NCI-H345 (cell line): ENCODE measurements at places on chromosomes 5 and 9.

DNA sequence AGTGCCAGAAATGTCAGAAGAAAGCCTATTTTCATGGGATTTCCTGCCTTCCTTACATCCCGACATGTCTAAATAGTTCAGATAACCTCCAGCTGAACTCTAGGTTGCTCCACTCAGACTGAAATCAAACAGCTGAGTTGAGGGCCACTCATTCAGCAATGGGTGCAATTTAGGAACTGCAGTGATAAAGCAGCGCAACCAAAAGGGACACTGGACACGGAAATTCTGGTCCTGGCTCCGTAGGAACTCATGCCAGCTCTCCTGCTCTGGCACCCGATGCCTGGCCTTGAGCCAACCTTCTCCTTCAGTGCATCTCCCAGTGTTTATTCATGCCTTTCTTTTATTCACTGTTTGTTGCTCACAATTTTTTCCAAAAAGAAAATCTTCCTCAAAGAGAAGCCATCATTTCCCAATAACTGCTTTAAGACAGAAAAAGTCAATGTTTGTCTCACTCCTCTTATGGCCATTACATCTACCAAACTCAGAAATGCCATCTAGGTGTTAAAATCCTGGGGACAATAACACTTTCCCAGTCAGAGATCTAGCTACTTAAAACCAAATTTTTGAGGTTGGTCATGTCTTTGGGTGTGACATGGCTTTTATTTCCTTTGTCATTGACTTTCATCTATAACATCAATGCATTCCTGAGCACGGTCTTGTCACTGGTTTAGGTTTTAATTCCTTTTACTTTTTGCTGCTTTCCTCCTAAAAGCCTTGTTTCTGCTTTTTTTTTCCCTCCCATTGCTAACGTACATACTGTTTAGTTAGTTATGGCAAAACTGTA is 126.9 kb downstream of the PDE4D start:
- peak; percentile 43 for DNase-seq

DNA sequence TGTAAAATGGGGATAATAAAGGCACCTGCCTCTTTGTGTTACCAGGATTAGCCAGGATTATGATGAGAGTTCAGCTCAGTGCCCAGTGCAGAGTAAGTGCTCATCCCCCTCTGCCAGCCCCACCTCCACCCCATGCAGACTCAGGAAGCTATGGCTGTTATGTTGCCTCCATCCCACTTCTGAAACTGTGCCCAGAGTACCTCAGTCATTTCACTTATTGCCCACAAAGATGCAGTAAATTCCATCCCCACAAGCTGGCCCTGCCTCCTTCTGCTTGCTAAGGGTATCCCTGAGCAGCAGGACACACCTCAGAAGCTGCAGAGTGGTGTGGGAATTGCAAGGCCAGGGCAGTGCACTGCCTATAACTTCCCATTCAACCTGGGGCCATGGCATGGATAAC is 415.1 kb downstream of the SPOCK1 start:
- no peak for DNase-seq

GRCh38 chr5:149128023-149128875 is 13.0 kb upstream of the ABLIM3 start:
- DNase-seq, result peak; percentile 37

- DNase-seq, result no peak
Observed at GRCh38 chr5:38645508-38645907, 89.1 kb upstream of the LIFR start.

- DNase-seq, result no peak
Observed at GRCh38 chr9:74696520-74696919, 191.2 kb downstream of the TRPM6 start.

GRCh38 chr5:149063017-149063687 is at the start of gene SH3TC2:
SH3TC2 (minus strand) TSS chr5:149063062; CDS start chr5:149063022, 40 bp downstream.
- no peak for DNase-seq

DNA sequence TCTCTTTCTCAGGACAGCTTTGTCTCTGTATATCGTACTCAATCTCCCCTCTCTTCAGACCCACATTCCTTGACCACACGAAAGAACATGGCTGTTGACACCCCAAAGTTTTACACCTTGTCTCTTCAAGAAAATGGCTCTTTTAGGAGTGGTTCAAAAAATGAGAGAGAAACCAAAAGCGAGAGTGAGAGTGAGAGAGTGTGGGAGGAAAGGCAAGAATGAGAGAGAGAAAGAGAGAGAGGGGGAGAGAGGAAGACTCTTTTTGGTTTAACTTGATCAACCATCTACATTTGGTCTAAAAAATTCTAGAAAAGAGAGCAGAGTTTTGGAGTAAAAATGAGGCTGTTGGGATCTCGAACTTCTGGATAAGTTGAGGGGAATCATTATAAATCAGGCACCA is 581.8 kb upstream of the WWC1 start:
- DNase-seq, result no peak

GRCh38 chr5:1034986-1035385 is 26.4 kb downstream of the NKD2 start:
- no peak for DNase-seq

GRCh38 chr9:129483415-129484351 is 137.2 kb downstream of the C9orf50 start:
- DNase-seq, result peak; percentile 19

DNA sequence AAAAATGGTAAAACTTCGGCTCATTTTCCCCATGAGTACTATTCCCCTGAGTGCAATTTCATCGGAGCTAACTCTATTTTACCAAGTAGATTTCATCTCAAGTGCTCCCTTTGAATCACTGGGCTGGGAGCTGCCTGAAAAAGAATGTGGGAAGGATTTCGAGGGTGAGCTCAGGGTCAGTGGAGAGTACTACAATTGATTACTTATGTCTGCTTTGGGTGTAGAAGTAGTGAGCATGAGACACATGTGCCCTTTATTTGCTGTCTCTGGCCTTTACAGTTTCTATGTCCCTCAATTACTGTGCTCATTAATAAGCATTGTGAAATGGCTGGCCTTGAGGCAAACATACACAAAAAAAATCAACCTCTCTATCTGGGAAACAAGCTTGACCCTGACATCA is 172.7 kb upstream of the RFX3 start:
- DNase-seq, result no peak

DNA sequence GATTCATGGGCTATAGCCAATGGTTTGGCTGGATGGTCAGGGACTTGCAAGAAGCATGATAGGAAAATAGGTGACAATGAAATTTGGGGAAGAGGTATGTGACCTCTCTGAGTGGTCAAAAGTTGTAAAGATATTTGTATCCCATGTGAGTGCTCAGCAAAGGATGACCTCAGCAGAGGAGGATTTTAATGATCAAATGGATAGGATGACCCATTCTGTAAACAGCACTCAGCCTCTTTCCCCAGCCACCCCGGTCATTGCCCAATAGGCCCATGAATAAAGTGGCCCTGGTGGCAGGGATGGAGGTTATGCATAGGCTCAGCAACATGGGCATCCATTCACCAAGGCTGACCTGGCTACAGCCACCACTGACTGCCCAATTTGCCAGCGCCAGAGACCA is 138.4 kb upstream of the SPDL1 start:
- no peak for DNase-seq

GRCh38 chr9:109780453-109781033 is 545 bp downstream of the PALM2AKAP2 start:
- no peak for DNase-seq

- no peak for DNase-seq
Observed at GRCh38 chr9:136719195-136719880, 7.0 kb downstream of the DIPK1B start.

DNA sequence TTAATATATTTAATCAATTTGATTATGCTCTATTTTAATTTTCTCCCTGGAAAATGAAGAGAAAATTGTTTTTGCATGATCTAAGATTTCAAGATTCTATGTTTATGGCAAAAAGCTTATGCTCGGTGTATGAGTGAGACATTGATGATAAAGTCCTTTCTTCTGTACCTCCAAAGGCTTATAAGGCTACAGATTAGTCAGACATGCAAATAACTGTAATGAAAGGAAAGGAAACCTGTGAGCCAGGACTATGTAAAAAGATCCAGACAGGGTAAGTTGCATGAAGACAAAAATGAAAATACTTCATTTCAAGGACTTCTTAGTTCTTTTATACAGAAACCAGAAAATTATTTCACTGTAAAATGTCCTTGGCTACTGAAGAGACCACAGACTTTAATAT is 52.2 kb upstream of the EDIL3 start:
- no peak for DNase-seq

DNA sequence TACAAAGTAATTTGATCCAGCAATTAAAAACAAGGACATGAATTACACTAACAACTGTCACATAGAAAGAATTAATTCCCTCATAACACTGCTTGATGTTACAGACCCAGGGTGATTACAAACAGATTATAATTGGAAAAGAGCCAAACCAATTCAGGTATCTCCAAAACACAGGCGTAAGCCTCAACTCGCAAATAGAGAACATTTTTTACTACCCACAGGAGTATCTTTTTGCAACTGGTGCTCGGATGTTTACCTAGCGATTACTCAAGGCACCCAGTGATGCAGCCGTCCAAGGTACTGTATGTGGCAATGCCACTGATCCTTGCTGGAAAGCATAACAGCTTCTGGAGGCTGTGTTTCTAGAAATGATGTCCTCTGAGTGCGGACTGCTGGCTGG is 386.1 kb upstream of the KIF2A start:
- peak; percentile 76 for DNase-seq

- no peak for DNase-seq
Observed at GRCh38 chr5:172399336-172399735, 55.0 kb downstream of the SH3PXD2B start.

GRCh38 chr5:42495914-42496313 is 72.7 kb downstream of the GHR start:
- no peak for DNase-seq

GRCh38 chr9:98968601-98969337 is 25.1 kb downstream of the COL15A1 start:
- no peak for DNase-seq

DNA sequence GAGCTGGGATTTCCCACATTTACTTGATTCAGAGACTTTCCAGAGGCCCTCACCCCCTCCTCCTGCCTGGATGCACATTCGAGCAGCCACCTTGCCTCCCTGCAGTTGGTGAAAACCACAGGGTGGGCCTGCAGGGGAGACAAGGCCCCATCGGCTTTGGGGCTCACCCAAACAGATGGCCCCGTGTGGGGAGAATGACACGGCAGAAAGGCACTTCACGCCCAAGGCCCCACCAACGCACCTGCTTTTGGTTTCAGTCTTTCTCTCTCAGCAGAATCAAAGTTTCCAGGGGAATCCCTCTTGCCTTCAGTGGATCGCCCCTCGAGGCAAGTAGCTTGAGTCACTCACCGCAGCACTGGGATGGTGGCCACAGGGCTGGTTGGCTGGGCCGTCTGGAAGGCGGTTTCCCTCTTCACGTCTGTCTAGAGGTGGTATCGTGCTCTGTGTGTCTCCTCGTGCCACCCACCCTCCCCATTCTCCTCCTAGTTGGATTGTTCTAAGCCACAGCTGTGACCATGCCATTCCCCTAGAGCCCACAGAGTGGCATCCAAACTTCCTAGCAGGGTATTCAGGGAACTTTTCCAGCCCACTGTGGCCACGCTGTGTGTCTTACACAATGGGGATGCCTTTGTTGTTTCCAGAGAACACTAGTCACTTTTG is 31.8 kb downstream of the SEC61B start:
- DNase-seq, result no peak

GRCh38 chr5:45793638-45794532 is 97.7 kb upstream of the HCN1 start:
- no peak for DNase-seq

- no peak for DNase-seq
Observed at GRCh38 chr9:95273369-95274022, 44.0 kb downstream of the FANCC start.

- no peak for DNase-seq
Observed at GRCh38 chr5:162283609-162284008, 216.0 kb downstream of the GABRG2 start.

GRCh38 chr9:123353041-123353440 is 3.0 kb upstream of the CRB2 start:
- DNase-seq, result no peak

GRCh38 chr5:164553851-164554250 is 1048.4 kb downstream of the MAT2B start:
- DNase-seq, result no peak

GRCh38 chr5:82023644-82024043 is 51.8 kb downstream of the ATG10 start:
- DNase-seq, result no peak

DNA sequence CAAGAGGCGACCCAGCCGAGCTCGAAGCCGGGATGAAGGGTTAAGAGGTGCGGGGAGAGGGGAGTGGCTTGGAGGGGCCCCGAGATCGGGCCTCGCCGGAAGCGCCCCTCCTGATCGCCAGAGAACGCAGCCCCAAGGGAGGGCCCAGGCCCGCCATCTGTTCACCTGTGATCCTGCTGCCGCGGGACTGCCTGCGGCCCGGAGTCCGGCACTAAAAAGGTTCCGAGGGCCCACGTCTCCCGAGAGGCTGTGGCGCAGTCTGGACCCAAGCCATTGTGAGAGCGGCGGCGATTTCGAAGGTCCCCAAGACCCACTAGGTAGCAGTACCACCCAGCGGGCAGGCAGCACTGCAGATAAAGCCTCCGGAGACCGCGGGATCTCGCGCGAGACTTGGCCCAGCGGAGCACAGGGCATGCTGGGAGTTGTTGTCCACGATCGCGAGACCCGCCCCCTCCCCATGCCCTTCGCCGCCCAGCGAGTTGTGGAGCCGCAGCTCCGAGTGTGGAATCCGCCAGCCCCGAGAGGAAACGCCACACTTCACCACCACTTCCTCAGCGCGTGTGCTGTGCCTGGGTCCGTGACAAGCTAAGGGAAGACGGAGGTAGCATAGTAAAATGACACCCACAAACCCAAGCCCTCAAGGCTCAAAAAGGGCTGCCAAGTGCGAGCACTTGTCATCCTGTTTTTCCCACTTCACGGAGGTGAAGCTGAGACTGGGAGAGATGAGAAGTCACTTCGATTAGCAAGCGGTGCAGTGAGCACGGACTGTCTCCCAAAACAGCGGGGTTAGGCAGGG is at the start of gene KIAA1191:
Gene KIAA1191 (minus strand): TSS at position 328 of the 796 bp plus-strand sequence. CDS start 2,256 bp downstream, outside the sequence.
- peak; percentile 94 for DNase-seq

- DNase-seq, result no peak
Observed at GRCh38 chr9:134629061-134629585, 12.5 kb upstream of the COL5A1 start.

GRCh38 chr5:173505634-173506033 is 110.8 kb downstream of the BOD1 start:
- no peak for DNase-seq

DNA sequence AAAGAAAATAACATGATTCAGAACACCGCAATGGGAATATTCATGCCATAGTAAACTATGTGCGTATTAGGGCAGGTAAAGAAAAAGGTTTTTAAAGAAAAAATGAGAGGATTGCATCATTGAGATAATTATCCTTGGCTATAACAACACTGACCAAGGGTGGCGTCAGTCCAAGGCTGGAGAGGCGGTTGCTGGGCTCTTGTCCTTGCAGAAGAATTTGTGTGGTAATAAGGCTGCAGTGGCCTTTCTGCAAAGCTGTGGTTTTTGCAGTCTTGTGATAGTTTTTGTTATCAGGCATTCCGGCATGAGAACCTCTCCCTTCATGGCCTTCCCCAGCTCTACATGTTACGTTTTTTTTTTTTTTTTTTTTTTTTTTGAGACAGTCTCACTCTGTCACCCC is 14.0 kb downstream of the BOD1 start:
- no peak for DNase-seq

GRCh38 chr5:173792781-173793547 is 95.2 kb upstream of the CPEB4 start:
- no peak for DNase-seq
